ENCODE measurements at places on chromosomes 1 and 21.

DNA sequence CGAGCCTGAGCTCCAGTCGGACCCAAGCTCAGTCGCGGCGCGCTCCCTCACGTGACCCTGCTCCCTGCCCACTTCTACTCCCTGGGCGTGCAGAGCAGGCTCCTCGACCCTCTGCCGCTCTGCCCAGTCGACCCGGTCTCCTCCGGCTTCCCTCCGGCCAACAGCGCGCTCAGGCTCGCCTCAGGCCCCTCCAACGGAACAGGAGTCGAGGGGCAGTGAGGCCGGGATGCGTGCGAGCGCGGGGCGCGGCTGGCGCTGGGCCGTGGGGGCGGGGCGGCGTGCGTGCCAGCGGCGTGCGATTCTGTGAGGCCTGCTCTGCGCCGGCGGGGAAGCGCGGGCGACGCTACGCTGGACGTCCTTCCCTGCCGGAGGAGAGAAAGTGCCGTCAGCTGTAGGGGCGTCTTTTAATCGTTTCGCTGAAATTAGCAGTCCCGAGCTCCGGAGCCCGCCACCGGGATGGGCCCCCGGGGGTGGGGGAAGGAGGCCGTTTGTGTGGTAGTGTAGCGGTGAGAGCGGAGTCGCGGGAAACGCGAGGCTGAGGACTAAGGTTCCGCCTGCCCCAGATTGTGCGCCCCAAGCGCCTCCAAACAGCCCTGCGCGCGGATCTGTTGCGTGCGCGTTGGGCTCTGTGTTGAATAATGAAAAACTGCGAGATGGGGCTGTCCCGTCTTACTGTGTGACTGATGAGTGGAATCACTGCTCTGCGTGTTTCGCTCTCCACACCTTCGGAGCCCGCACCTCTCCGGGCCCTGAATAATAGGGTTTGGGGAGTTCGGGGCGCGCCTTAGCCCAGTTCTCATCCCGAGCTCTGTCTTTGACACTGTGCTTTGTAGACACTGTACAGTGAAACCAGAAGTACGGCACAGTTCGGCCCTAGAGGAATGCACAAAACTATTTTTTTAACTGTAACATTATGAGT is at the start of gene ACBD6:
TSS of gene ACBD6 (minus strand) at position 217 of the 919 bp plus-strand sequence. CDS start 311 bp downstream, outside the sequence.
- DNase-seq: peak; percentile 83

- no peak for DNase-seq
Measured at GRCh38 chr1:217770918-217771317, 139.8 kb downstream of the SPATA17 start.

DNA sequence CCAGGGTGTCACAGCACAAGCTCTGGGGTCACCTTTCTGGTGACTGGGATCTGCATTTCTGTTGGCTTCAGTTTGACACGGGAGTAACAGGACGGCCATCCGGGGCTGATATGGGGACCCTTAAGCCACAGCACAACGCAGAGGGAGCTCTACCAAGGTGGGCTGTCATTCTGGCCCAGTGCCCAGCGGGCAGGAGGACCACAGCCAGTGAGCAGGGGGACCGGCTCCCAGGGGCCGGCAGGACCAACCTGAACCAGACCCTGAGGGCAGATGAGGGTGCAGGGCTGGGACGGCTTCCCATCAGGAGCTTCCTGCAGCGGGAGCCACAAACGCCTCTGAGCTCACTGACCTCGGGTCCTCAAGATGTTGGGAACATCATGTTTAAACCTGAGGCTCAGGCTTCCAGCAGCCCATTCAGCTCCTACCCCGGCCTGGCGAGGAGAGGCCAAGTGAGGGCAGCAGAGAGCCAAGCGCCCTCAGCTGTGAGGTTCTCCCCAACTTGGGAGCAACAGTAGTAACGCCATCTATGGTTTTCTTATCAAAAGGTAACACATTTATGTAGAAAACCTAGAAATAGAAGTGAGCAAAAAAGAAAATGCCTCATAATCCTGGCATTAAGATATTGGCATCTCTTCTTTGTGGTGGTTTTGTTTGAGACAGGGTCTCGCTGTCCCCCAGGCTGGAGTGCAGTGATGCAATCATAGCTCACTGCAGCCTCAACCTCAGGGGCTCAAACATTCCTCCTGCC is 26.8 kb downstream of the TMEM201 start:
- peak; percentile 43 for DNase-seq

DNA sequence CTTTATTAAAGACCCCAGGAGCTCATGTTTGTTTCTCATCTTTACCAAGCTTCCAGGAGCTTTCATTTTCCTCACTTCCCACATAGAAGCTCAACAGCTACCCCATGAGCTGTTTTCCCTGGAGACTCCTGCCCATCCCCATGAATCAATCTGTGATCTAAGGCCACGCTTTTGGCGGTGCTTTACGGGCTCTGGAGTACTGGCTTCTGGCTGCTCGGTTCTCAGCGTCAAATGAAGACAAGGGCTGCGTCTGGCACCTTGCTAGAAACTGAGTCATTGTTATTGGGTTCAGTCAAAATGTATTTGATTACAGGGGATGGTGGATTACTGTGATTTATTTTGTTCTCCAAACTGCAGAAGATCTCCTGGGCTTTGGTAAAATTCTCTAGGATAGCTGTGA is 39.9 kb downstream of the ACP6 start:
- no peak for DNase-seq

GRCh38 chr1:17984583-17984982 is 123.0 kb upstream of the IGSF21 start:
- DNase-seq: no peak

DNA sequence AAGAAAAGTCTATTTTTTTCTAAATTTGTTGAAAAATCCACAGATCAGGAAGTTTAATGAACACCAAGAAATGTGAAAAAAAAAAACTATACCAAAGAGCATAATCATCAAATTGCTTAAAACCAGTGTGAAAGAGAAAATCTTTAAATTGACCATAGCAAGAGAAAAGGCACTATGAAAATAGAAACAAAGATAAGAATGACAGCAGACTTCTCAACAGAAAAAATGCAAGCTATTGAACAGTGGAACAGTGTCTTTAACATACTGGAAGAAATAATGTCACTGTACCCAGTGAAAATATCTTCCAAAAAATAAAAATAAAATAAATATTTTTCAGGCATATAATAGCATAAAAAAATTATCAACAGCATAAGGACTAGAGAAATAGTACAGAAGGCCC is 243.0 kb upstream of the GJB5 start:
- no peak for DNase-seq

GRCh38 chr1:110125810-110126209 is 13.6 kb downstream of the UBL4B start:
- DNase-seq: no peak

DNA sequence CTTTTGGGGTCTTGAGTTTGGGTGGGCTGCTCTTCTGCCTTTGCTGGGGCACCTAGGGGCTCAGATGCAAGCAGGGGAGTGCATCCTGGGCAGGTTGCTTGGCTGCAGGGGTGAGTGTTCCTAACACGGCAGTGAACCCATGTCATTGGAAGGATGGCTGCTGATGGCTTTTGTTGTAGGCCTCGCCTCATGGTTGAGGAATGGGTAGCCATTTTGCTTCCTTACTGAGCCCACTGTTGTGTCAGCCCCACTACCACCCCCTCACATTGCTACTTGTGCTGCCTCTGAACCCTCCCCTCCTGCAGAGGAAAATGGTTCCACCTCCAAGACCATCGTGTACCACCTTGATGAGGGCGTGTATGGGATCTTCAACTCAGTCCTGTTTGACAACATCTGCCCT is 16.8 kb downstream of the AZIN2 start:
- DNase-seq: no peak

- DNase-seq: no peak
Measured at GRCh38 chr1:151774256-151774922, 11.1 kb upstream of the MRPL9 start.

- no peak for DNase-seq
Measured at GRCh38 chr1:2210786-2211185, 16.2 kb upstream of the FAAP20 start.

- DNase-seq: no peak
Measured at GRCh38 chr1:22350924-22351767, 100.5 kb upstream of the ZBTB40 start.

GRCh38 chr1:214022229-214022791 is 34.5 kb downstream of the PROX1 start:
- DNase-seq: no peak

DNA sequence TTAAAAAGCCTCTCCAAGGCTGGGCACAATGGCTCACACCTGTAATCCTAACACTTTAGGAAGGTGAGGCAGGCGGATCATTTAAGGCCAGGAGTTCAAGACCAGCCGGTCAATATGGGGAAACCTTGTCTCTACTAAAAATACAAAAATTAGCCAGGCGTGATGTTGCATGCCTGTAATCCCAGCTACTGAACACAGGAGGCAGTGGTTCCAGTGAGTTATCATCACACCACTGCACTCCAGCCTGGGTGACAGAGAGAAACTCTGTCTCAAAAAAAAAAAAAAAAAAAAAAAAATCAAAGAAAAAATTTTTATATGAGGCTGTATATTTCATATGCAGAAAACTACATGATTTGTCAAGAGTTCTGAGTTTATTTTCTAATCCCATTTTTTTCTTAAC is 1107.1 kb upstream of the TMPRSS15 start:
- DNase-seq: no peak

DNA sequence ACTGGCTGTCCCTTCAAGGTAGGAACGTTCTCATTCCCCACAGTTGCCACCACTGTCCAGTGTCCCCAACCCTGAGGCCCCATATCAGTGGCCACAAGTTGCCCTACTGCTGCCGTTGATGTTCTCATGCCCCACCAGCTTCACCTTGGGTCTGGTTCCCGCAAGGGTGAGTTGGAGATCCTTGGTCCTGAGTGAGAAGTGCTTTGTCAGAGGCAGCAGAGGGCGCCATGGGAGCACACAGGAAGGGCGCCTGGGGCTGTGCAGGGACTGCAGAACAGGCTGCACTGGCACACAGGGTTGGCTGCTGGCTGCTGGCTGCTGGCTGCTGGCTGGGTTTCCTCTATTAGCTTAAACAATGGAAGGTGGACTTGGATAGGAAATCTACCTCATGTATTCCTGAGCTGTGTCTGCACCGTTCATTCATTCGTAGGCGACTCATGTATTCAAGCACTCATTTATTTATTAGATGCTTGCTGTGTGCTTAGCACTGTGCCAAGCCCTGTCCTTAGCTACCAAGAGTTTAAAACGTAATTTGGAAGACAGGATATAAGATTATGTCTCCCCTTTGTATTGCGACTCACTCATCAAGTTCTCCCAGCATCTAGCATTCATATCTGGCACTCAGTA is 2.1 kb upstream of the S100A9 start:
- DNase-seq: peak; percentile 31

GRCh38 chr1:165075725-165076370 is 280.7 kb downstream of the LMX1A start:
- DNase-seq: peak; percentile 13

DNA sequence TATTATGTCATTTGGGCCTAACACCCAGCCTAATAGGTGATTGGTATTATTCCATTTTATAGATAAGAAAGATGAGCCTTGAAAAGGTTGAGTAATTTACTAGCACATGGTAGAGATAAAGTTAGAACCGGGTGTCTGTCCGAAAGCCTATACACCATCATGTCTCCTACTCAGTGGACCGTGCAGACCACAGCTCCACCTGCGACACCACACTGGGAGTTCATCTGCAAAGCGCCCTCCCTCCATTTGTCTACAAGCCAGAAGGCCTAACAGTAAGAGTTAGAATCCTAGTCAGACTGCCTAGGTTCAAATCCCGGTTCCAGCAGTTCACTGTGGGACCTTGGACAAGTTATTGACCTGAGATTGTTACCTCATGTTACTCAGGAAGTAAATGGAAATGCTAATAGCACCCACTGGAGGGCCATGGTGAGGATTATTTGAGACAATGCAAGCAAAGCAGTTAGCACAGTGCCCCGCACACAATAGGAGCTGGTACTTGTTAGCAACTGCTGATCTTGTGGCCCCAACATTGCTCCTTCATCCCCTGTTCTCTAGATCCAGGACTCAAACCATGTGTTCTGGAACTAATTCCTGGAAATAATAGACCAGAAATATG is 20.5 kb downstream of the ARMH1 start:
- DNase-seq: no peak

- DNase-seq: no peak
Measured at GRCh38 chr1:167723707-167724323, 2.0 kb downstream of the MPZL1 start.

DNA sequence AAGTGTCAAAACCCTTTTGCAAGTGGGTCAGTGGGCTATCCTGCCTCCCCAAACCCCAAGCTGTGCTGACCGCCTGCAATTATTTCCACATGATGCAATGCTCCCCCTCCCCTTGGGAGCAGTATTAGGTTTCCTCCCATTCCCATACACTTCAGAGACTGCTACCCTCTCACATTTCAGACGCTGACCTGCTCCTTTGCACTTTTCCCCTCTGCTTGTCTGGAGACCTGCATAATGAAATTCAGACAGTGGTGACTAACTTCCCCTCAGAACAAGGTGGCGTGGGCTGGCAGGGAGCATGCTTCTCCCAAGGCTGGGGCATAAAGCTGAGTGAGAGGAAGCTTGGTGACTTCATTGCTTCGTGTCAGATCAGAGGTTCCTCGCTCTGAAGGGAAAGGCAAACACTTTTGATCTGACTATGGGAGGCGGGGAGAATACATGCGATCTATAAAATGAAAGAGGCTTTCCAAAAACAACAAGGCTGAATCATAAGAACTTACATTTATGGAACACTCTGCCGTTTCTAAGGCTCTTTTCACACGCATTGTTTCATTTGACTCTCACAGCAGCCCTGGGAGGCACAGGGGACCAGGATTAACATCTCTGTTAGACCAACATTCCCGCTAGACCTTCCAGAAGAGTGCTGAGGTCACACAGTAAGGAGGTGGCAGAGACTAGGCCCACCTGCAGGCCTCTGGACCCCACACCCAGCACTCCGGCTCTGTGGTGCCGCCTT is 27.5 kb upstream of the ROR1 start:
- peak; percentile 95 for DNase-seq

DNA sequence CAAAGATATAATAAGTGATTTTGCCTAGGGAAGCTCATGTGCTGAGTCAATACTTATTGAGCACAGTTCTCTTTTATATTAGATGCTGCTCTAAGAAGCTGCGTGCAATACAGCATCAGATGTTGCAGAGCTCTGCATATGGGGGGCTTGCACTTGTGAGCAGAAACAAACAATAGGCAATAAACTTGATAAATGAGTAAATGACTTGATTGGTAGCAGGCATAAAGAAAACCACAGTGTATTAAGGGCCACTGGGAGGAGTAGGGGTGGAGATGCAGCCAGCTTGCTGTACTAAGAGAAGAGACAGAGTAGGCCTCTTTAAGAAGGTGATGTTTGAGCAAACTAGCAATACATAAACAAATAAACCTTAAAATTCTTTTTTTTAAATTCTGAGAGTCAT is 598.5 kb upstream of the ADAMTS5 start:
- DNase-seq: no peak

DNA sequence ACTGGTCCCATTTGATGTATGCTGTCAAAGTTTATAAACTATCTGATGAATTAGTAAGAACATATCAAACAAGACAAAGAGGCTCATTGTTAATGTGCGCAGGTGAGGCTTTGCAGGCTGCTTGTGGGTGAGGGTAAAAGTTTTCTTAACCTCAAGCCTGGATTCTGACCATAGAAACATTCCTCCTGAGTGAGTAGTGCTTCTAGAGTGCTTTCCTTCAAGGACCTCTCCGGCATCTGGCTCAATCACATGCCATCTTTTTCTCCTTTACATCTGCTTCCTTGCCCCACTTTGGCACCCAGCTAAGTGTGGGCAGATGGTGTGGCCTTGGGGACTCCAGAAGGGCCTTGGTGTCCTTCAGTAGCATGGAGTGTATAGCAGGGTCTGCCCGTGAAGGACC is 104.0 kb downstream of the ROR1 start:
- peak; percentile 75 for DNase-seq
